BJ (cell line): ENCODE measurements at places on chromosomes 7 and 10.

DNA sequence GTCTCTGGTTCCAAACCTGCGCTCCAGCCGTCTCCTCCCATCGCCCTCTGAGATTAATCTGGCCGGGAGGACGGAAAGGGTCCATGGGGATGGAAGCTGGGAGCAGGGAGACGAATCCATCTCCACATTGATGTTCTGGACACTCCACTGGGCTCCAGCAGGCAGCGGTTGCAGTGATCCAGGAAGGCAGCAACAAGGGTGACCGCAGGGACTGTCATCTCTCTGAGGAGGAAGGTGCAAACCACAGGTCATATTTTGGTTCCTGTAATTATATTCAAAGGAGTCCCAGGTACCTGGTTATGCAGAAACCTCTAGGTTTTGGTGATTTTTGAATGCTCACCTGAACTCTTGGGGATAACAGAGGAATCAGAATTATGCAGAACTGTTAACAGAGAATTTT, 54.8 kb downstream of the EVX1 start:
- no peak for DNase-seq

DNA sequence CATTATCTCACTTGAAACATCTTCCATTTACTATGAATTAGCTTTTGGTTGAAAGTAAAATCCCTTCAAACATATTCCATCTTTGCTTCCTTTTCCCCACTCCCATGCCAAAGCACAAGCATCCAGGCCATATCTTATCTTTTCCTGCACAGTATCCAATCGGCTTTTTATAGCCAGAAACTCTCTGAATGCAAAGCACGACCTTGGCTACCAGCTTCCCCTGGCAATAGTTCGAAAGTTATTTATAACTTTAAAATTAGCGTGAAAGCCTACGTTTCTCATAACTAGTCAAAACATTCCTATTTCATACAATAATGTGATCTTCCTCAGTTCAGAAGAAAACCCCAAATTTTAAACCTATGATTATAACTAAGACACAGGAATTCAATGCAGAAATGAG, 440 bp downstream of the CTNNA3 start:
- no peak for DNase-seq

DNA sequence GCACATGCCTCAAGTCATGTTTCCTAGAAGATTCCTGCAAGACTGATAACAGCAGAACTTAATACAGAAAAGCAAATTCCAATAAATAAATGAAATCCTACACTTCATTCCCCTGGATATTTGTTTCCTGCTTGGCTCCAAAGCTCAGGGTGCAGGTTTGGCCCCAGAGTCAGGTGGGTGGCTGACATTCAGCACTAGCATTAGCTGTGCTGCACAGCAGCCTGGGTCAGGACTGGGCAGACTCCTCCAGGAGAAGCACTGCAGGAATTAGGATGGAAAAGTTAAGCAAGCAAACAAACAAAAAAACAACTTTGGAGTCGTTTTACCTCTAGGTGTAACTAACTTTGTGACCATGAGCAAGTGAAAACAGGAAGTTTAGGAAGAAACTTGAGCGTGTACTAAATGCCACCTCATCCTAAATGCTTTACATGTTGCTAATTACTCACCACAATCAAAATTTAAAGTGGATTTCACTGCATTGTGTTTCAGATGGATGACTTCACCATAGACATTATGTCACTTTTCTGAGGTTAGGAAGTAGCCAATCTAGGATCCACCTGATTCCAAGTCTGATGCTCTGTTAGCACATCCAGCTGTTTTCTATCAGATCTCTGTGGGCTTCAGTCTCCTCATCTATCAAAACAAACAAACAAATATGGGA, 239.4 kb downstream of the C7orf25 start:
- no peak for DNase-seq

- no peak for DNase-seq
Observed at GRCh38 chr10:81498011-81498551, 376.9 kb upstream of the NRG3 start.

DNA sequence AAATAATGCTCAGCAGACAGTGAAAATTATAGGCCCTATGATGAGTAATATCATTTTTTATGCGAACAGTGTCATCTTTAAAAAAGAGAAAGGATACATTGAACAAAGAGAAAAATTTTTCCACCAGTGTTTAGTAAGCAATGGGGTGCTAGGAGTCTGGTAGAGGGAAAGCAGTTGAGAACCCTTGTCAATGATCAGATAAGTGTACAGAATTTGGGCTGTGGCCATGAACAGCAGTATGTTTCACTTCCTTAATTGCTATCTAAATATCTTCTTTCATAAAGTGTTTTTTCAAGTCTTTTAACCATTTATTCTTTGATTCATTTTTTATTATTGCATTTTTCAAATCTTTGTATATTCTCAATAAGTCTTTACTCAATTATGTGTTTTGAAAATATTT, 750.7 kb upstream of the KCND2 start:
- no peak for DNase-seq

DNA sequence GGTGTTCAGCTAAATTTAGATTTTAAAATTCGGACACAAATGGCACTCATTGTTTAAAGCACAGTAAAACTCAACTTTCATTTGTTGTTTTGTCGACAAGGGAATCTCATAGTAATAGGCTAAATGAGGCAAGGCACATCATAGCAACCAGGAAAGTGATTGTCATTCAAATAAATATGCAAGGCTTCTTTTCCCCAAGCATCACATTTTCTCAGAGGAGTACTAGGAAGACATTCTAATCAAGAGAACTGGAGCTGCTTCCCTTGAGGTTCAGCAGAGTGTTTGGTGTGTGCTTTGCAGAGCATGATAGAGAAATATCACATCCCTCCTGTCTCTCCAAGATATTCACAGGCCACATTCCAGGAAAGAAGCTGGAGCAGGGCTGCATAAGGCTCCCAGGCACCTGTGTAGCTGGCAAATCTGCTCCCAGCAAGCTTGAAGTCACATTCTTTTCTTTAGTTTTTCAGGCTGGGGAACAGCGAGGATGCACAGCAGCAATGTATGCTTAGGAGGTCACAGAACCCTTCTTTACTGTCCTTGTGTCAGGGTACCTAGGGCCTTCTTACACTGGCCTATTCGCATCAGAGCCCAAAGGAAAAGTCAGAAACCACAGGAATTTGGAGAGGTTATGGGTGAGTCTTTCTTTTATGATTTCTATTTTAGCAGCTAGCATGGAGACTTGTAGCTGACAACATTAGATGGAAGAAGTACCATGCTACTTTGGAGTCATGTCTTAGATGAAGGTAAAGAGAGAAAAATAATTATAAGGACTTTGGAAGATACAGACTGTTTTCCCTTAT, 95.9 kb upstream of the HDAC9 start:
- no peak for DNase-seq

DNA sequence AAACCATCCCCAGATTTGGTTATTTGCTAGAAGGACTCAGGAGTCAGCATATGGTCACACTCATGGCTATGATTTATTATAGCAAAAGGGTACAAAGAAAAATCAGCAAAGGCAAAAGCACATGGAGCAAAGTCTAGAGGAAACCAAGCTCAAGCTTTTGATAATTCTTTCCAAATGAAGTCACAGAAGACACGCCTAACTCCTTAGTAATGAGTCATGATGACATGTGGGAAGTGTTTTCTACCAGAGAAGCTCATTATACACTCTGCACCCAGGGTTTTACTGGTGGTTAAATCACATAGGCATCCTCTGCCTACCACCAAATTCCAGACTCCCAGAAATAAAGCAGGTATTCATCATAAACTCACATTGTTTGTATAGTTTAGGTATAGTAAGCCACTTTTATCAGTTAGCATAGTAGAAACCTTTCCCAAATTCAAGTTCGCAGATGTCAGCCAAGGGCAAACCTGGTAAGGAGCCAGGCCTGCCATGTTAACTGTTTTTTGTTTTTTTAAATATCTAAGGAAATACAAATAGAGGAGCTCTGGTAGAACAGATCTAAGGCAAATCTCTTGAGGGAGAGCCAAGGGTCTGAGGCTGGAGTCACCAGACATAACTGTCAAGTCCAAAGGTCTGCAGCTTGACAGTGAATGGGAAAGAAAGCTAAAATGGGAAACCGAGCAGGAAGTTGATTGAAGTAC, 15.4 kb upstream of the HIBADH start:
- DNase-seq: peak; percentile 96

- DNase-seq: no peak
Observed at GRCh38 chr10:91596825-91597196, 36.1 kb downstream of the PPP1R3C start.

DNA sequence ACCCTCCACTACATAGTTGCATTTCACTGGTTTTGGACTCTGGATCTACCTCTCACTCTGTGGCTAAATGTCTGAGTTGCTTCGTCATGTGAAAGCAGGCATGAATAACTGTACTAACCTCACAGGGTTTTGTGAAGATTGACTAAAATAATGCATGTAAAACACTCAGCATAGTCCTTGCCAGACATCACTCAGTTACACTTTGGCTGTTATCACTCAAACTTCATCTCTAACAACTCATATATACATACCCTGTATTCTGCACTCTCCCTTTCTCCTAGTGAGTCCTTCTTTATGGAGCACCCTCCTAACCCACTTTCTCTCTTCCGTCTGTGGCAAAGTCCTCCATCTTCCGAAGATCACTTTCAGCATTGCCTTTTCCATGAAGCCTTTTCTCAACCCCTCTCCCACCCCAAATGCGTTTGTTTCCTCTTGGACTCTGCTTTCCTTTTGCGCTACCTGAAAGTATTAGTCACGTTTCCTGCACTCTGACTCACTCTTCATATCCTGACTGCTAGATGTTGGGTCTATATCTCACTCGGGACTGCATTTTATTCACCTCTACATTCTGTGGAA, 72.6 kb downstream of the OSBPL3 start:
- no peak for DNase-seq

GRCh38 chr10:48807791-48808470, 123.3 kb downstream of the WDFY4 start:
- DNase-seq: no peak

DNA sequence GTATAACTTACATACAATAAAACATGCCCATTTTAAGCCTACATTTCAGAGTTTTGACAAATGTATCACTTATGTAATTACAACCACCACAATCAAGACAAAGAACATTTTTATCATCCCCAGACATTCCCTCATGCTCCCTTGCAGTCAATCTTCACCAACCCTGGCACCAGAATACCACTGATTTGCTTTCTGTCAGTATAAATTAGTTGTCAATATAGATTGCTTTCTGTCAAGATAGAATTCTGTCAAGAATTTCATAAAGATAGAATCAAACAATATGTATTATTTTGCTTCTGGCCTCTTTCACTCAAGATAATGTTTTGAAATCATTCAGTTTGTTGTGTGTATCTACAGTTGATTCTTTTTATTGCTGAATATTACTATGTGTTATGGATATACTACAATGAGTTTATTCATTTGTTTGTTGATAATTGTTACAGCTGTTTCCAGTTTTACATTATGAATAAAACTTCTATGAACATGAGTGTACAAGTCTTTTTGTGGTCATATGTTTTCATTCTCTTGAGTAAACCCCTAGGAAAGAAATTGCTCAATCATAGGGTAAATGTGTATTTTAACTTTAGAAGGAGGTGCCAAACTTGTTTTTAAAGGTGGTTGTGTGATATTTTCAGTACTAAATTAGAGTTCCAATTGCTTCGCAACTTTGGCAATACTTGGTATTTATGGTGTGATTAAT, 56.9 kb downstream of the IFIT5 start:
- no peak for DNase-seq

- DNase-seq: no peak
Observed at GRCh38 chr7:131223151-131223550, 104.5 kb upstream of the MKLN1 start.

- no peak for DNase-seq
Observed at GRCh38 chr7:74506325-74506724, 52.6 kb downstream of the GTF2IRD1 start.

DNA sequence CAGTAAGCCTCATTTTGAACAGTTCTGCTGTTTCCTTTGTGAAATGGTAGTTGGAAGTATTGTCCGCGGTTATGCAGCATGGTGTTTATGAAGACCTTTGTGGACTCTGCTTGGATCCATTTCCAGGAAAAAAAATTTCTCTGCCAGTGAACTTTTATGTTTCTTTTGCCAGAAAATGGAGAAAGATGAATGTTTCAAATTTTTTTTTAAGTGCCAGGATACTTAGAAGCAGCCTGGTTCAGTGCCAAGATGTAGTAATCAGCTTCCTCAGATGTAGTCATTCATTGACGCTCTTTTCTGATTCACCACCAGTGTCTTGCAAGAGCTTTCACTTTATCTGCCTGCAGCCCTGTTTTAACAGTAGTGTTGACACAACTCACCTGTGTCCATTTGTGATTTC, 258.2 kb downstream of the SDK1 start:
- no peak for DNase-seq

GRCh38 chr7:115980159-115980558, 50.4 kb downstream of the TFEC start:
- no peak for DNase-seq

DNA sequence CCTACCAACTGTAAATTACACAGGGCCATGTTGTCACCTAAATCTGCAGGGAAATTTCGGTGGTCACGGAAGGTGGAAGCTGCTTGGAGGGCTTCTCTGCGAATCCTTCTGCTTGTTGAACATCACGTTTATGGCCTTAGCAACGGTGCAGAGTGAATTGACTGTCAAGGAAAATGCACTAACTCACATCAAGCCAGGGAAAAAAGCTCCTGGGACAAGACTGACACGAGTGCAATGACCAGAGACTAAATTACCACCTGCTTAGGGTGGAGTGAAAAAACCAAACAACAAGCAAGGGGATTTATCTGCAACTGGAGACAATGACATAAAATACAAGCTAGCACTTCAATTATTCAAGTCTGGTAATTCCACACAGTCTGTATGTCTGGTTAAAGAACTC, 211.2 kb downstream of the JAZF1 start:
- DNase-seq: no peak

DNA sequence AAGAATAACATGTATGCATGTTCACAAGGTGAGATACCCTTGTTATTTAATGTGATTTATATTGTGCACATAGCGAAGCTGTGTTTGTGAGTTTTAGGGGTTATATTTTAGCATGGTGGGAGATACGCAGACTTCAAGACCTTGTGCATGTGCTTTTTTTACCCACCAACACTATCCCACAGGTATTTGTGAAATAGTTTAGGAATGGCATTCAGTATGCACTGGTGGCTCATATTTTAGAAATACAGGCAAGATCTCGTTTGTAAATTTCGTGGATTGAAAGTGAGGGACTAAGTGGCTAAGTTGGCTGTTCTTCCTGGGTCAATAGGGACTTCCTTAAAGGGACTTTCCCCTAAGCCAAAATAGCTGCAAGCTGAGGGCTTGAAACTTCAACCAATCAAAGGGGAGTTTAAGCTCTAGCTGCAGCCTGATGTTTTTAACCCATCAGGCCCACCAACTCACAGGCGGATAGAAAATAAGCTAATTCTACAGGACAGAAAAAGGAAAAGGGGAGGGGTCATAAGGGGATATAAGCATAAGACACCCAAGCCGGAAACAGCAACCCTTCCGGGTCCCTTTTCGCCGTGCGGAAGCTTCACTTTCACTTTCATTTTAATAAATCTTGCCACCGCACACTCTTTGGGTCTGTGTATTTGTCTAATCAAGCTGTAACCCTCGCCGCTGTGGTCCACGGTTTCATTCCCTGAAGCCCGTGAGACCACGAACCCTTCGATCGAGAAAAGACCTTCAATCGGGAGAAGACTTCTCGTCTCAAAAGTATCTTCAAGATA, 291.0 kb downstream of the GPR158 start:
- DNase-seq: no peak
